ENCODE measurements at places on chromosomes 4 and X.
A peak's percentile ranks its signal among the peaks of the same experiment; 100 is the strongest.

- DNase-seq: no peak
These were observed 66.5 kb downstream of the AR start for GRCh38 chrX:67610282-67610681.

- no peak for DNase-seq
These were observed 5.5 kb downstream of the SAT1 start for GRCh38 chrX:23788521-23788920.

DNA sequence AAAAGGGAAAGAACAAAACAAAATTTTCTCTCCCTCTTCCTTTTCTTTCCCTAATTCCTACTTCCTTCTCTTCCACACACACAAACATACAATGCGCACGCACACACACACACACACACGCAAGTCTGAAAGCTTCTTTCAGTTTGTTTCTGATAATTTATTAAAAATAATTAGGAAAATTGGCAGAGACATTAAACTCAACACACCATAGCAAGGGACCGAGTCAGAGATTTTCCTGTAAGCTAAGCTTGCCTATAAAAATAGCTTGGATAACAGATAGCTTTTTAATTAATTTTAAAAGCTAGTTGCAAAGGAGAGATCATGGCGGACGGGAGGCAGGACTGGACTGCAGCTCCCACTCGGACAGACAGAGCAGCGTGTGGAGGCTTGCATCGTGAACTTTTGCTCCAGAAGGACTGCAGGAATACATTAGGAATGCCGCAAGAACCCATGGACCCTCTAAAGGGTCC lies 92.6 kb upstream of the MAPK10 start:
- no peak for DNase-seq

- no peak for DNase-seq
These were observed 12.4 kb downstream of the SMIM14 start for GRCh38 chr4:39626261-39626660.

- DNase-seq: no peak
These were observed 13.3 kb downstream of the PDZD4 start for GRCh38 chrX:153816831-153817690.

- DNase-seq: no peak
These were observed 111.9 kb upstream of the PPARGC1A start for GRCh38 chr4:24001486-24002329.

DNA sequence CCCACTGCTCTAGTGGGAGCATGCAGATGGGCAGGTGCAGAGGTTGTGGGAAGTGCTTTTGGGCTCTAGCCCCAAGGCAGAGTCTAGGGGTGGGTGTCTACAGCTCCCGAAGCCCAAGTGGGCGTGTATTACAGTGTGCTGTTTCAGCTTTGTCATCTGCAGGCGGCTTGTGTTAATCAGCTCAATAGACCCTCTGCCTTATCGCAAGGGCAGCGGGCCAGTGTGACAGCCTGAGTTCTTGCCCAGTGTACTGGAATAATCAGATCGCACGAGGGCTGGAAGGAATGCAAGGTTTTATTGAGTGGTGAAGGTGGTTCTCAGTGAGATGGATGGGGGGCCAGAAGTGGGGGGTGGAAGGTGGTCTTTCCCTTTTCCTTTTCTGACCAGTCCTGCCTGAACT lies 529.4 kb upstream of the AMOT start:
- DNase-seq: no peak

GRCh38 chr4:168360271-168360670 lies 41.7 kb upstream of the DDX60 start:
- no peak for DNase-seq

GRCh38 chr4:108255203-108255747 lies 86.5 kb upstream of the LEF1 start:
- no peak for DNase-seq

- DNase-seq: no peak
These were observed 18.2 kb upstream of the DDIT4L start for GRCh38 chr4:100208459-100208858.

- no peak for DNase-seq
These were observed 9.1 kb upstream of the MAGED4B start for GRCh38 chrX:52078131-52078530.

- no peak for DNase-seq
These were observed 61.7 kb downstream of the MAML3 start for GRCh38 chr4:140092094-140092851.

- no peak for DNase-seq
These were observed 57.5 kb downstream of the FAM13A start for GRCh38 chr4:88999392-88999930.

GRCh38 chrX:5388087-5388486 lies 840.6 kb downstream of the NLGN4X start:
- DNase-seq: no peak

DNA sequence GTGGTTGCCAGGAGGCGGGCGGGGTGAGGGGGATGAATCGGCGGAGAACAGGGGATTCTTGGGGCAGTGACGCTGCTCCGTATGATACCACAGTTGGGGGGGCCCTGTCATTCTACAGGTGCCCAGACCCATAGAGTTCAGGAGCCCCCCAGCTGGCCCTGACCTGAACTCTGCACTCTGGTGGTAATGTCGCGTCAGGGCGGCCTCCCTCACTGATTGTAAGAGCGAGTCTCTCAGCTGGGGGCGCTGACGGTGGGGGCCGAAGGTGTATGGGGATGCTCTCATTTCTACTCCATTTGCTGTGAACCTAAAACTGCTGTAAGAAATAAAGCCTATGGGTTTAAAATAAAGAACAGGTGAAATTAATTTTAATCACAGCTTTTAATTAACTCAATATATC lies 91.8 kb upstream of the PSAPL1 start:
- no peak for DNase-seq

GRCh38 chr4:83732114-83732635 lies 196.3 kb downstream of the GPAT3 start:
- no peak for DNase-seq

DNA sequence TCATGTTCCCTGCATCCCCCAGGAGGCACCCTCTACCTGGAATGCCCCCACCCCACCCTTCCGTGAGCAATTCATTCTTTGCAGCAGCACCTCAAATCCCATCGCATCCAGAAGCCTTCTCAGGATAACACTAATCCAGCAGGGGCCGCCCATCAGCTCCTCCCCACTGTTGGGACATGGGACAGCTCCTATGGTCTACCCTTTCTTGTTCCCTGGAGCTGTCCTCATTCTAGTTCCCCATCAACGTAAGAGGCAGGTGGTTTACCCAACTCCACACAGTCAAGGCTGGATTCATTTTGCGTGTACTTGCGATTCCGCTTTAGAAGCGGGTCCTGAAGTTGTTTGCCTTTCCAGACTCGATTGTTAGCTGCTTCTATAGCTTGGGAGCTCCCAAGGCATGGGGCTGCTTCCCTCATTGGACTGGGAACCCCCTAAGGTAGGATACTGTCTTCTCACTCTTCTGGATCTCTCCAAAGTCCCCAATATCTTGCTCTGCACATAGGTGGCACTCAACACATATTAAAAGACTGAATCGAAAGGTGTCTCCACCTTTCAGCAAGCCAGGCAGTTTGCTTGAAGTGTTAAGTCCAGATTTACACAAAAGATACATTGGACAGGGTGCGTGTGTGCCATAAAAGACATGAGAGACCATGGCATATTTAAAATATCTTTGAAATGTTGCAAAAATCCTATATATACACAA lies 942 bp upstream of the APLN start:
- DNase-seq: no peak

GRCh38 chr4:176886135-176886534 lies 93.4 kb upstream of the VEGFC start:
- DNase-seq: no peak

DNA sequence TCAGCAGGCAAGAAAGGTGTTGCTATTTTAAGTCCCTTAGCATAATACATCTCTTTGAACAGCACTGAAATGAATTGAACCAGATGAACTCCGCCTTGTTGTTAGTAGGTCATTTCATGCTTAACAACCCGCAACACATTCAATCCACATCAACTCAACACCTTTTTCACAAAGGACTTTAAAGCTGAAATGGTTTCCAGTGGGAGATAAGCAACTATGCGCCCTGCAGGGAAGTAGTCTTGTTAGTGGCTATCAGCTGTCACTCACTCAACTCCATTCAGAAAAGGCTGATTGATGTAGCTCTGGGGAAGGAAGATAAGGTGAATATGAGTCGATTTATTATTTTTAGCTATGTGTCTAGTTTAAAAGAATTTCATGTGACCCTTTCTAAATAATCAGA lies 46.0 kb downstream of the ATP8A1 start:
- DNase-seq: no peak

DNA sequence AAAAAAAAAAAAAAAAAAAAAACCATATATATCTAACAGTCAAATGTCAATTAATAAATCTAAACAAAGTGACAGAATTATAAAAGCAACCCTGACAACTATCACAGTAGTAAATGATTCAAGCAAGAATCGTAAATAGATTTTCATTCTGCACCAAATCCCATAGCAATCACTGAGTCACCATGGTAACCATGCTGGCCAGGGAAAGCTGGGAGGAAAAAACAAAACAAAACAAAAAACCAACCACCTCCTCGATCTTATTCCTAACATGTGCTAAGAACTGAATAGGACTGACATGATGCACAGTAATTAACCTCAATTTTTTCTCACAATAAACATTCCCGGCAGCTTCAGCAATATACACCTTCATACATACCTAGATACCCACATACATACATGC lies 30.6 kb upstream of the RAB40A start:
- no peak for DNase-seq

- no peak for DNase-seq
These were observed 263.8 kb upstream of the PABPC4L start for GRCh38 chr4:134465417-134465816.

- no peak for DNase-seq
These were observed 220.7 kb upstream of the EMCN start for GRCh38 chr4:100738196-100739165.

GRCh38 chr4:162450531-162451035 lies 286.8 kb upstream of the FSTL5 start:
- DNase-seq: no peak

DNA sequence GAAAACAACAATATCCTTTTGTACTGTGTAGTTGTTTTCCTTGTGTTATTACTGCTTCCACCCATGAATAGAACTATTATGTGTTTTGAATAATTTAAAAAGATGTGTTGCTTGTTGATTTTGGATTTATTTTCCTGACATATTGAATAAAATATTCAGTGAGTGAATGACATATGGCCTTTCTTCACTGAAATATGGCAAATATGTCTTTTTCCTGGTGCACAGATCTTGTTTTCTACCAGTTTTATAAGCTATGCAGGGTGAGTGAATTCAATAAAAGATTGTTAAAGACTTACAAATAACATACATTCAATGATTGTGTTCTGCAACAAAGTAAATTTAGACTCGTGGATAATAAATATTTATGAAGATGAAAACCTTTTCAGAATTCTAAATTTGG lies 1216.3 kb upstream of the ADGRL3 start:
- DNase-seq: no peak

- DNase-seq: no peak
These were observed 6.8 kb upstream of the DCAF8L1 start for GRCh38 chrX:27987862-27988646.

- DNase-seq: no peak
These were observed 23.7 kb upstream of the LRAT start for GRCh38 chr4:154720123-154720522.

DNA sequence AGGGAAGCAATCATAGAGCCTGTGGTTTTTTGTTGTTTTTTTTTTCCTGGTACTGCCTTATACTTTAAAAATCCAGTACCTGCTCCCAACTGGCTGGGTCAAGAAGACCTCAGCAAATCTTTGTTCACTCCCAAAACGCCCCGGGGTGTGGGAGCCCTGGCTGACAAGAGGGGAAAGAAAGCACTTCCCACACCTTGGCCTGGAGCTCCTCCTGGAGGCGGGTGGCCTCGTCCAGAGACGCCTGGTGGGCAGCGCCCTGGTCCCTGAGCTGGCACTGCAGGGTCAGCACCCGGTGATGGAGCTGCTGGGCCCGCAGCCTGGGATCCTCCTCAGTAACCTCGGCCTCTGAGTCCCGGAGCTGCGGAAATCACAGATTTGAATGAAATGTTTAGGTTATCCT lies 38.2 kb downstream of the C4orf50 start:
- no peak for DNase-seq

GRCh38 chr4:89599026-89599425 lies 237.9 kb downstream of the SNCA start:
- DNase-seq: no peak

- DNase-seq: no peak
These were observed 29.3 kb upstream of the SRPX start for GRCh38 chrX:38249965-38250364.

DNA sequence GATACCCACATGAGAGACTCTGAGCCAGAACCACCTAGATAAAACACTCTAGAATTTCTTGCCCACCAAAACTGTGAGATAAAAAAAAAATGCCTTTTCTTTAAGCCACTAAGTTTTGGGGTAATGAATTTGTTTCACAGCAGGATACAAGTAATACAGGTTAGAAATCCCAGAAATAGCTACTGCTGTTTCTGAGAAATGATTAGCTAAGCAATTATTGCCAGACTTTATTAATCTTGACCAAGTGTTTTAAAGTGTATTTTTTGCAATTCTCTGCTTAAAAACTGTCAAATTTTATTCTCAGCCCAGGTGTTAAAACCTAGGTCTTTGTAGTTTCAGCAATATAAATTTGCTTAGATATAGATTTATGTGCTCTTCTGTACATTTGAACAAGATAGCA lies 58.6 kb upstream of the CAPN6 start:
- no peak for DNase-seq

- no peak for DNase-seq
These were observed 2393.9 kb downstream of the ARAP2 start for GRCh38 chr4:33850371-33850902.

GRCh38 chr4:20017070-20017776 lies 234.5 kb upstream of the SLIT2 start:
- peak; percentile 56 for DNase-seq

DNA sequence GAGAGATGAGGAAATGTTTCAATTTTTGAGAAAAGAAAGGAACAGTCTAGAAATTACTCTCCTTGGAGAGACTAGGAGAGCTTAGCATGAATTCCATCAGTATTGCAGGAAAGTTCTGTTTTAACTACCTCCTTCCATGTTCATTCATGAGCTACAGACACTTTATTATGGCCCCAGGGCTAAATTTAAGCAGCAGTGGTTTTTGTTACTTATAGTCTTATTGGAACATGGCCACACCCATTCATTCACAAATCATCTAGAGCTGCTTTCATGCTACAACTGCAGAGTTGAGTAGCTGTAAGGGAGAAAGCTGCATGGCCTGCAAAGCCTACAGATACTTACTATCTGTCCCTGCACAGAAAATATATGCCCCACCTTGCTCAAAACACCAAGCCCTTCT lies 81.7 kb downstream of the SHISA3 start:
- no peak for DNase-seq

- no peak for DNase-seq
These were observed 16.5 kb upstream of the GRIA3 start for GRCh38 chrX:123167621-123168020.

DNA sequence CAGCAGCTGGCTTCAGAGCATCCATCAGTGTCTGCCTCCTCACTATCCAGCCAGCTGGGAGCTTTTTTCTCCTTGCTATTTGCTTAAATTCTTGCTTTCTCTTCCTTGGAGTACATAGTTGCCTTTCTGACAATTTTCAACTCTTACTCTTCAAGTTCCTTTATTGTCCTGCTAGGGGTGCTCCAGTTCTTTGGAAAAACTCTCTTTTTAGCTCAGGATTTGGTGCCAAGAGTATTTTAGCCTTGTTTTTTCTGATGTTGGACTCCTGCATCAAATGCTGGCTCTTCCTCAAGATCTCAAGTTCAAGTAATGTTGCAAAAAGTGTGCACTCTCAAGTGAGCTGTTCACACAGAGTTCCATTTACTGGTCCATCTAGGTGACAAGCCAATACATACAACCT lies 126.4 kb downstream of the KDR start:
- DNase-seq: peak; percentile 45
